CD4-positive, alpha-beta T cell treated with Interleukin-2 at 100 ng/mL for 4 hours (primary cell): ENCODE measurements at places on chromosomes 6 and 20.

GRCh38 chr20:2467412-2467811 is 3.2 kb downstream of the SNRPB start:
- DNase-seq = no peak

DNA sequence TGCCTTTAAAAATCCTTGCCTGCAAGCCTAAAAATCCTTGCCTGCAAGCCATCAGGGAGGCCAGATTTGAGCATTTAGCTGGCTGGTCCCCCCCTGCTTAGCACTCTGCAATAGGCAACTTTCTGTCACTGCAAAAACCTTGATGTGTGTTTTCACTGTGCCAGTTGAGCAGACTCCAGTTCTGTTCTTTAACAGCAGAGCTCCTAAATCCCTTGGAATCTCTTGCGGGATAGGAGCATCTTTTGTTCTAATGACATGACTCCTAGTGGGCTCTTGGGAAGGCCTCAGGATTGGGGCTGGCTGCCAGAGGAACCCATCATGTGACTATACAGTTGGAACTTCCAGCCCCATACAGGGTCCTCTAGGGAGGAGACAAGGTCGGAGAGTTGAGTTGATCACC is 50.4 kb downstream of the FAM184A start:
- DNase-seq = no peak

DNA sequence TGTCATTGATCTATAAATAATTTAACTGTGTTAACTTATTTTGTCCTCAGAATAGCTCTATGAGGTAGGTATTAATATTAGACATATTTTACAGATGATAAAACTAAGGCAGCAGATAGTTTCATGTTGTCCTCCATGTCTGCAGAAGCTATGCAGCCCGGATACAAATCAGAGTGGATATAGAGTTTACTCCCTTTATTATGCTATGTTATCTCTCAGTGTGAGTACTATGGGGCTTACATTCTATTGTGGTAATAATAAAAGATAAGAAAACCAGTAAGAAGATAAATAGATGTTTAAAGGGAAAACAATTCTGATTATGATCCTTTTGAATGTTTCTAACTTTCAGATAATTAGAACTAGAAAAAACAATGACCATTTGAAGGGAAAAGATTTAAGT is 979.8 kb upstream of the CITED2 start:
- no peak for DNase-seq

DNA sequence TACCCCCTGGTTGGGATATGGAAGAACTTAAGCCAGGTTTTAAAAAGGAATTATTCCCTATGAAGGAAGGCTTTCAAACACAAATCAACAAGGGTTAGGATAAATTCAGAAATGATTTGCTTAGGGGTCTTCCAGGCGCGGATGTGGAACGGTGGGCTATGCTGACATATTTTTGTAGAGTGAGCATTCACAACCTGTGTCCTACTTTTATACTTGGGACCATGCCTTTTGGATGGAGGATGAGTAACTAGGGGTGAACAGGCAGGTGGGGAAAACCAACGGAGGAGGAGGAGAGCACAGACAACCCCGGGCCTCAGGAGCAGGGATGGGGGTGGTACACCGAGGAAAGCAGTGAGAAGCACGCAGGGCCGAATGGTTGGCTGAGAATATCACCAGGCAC is 5.9 kb downstream of the MYLK4 start:
- DNase-seq = no peak

- no peak for DNase-seq
Observed at GRCh38 chr20:18190338-18191233, 52.9 kb downstream of the KAT14 start.

GRCh38 chr6:29395331-29395730 is at the start of gene OR12D2:
Gene OR12D2, plus strand, starts transcription at chr6:29395631. Its CDS starts 1,069 bp downstream, at chr6:29396700.
- DNase-seq = no peak

- peak; percentile 12 for DNase-seq
Observed at GRCh38 chr6:43334466-43335095, 26.0 kb upstream of the CRIP3 start.
